ENCODE measurements at places on chromosomes 5 and 9. TPM values are rescaled to one million over a fixed set of nuclear protein-coding genes. Genes with fewer than 3 reads are reported as not detected.
A peak's percentile ranks its signal among the peaks of the same experiment; 100 is the strongest.

GRCh38 chr5:76273206-76273885 lies 129.7 kb upstream of the IQGAP2 start:
- no peak for DNase-seq

DNA sequence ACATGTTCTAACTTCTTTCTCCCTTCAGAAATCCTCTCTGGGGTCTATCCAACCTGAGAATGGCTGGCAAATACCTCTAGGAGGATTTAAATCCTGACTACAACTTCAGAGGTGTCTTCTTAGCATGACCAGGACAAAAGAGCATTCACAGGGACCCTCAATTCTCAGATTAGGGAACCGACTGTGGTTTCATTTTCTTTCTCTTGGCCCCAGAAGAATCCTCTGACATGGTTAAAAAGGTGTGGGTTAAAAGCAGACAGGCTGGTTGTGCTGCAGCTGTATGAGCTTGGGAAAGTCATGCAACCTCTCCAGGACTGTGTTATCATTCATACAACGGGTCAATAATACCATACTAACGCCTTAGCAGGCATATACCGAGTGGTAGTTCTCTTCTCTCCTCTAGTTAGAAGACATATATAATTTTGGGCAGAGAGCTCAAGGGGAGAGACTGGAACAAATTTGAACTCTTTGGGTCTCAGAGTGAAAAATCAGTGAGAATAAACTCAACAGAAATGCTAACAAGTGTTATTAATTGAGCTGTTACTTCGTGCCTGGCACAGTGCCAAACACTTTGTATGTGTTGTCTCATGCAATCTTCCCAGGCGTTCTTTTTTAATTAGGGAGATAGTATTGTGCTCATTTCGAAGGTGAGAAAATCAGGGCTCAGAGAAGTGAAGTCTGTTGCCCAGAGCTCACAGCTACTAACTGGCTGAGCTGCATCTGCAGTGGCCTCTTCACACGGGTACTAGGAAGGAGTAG lies 35.2 kb downstream of the INSYN2B start:
- no peak for DNase-seq

C7 gene
- total RNA-seq: 4.2 TPM

- DNase-seq: peak; percentile 50
Measured at GRCh38 chr5:75510836-75511434, 494 bp downstream of the CERT1 start.

ZNF367 gene
- total RNA-seq: 1.4 TPM

GRCh38 chr5:18712936-18713485 lies 1078.8 kb downstream of the TAF11L14 start:
- no peak for DNase-seq

DNA sequence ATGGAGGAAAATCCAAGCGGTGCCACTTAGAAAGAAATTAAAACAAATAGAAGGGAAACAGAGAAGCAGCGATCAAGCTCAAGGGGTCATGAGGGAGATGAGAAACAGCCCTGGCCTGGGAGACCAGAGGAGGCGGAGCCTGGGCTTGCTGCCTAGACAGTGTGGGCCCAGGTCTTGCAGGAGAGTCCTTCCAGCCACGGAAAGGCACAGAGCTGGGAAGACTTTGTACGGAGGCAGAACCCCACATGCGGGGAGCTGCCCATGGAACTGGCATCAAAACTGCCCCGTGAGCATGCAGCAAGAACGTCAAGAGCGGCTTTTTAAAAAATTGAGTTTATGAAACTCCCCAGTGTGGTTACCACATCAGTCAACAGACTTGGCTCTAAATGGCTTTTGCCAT lies 119.4 kb downstream of the IRX1 start:
- DNase-seq: peak; percentile 58

- no peak for DNase-seq
Measured at GRCh38 chr9:447230-448025, 232.8 kb downstream of the DOCK8 start.

DNA sequence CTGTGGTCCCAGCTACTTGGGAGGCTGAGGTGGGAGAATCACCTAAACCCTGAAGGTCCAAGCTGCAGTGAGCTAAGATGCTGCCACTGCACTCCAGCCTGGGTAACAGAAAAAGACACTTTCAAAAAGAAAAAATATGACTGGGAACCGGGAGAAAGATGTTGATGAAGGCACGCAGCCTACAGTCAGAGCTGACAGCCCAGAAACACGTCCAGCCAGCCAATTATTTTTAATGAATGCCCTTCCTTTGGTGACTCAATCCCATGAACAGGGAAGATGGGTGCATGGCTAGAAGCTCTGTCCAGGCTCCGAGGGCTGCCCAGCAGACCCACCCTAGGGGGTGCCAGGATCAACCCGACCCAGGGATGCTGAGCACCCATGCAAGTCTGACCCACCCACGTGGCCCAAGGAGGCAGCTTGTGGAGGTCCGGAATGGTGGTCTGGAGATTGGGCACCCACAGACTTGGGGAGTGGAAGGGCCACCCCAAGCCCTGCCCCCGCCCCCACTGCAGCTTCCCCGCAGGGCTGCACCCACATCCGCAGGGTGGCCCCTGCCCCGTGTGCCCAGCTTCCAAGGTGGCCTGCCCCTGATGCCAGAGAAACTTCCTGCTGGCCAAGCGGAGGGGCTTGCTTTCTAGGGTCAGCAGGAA lies 51.0 kb downstream of the ADAMTS2 start:
- DNase-seq: peak; percentile 14

GRCh38 chr9:98977813-98978212 lies 34.1 kb downstream of the COL15A1 start:
- no peak for DNase-seq

DNA sequence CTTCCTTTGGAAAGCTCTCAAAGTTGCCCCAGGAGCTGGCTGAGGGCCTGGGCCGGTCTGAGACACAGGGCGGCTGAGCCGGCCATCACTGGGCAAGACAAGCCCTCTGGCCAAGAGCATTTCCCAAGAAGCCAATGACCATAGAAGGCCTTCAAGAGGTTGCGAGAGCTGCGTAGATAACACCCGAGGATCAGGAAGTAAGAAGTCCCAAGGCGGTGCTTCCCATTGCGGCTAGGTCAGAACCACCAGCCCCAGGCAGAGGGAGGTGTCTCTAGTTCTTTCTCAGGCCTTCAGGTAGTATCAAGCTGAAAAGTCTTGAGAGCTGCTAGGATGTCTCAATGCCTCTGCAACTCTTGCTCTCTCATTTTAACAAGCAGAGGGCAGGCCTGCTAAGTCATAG lies 54.0 kb upstream of the C5orf58 start:
- no peak for DNase-seq

ANKRD31 gene
- total RNA-seq: not detected

LCN9 gene
- total RNA-seq: not detected

All from psoas muscle (tissue), 8 donors.